ENCODE measurements at places on chromosomes 5 and 9.

DNA sequence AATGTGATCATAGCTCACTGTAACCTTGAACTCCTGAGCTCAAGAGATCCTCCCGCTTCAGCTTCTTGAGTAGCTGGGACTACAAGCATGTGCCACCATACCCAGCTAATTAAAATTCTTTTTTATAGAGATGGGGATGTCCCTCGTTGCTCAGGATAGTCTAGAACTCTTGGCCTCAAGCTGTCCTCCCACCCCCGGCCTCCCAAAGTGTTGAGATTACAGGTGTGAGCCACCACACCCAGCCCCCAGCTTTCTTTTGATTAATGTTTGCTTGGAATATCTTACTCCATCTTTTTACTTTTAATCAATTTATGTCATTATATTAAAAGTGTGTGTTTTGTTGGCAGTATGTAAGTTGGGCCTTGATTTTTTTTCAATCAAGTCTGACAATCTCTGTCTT lies 59.4 kb upstream of the EXOC3 start:
- no peak for DNase-seq

GRCh38 chr9:77011973-77012821 lies 7.3 kb upstream of the FOXB2 start:
- DNase-seq: peak; percentile 85

GRCh38 chr9:72440378-72440777 lies 75.4 kb upstream of the ZFAND5 start:
- no peak for DNase-seq

DNA sequence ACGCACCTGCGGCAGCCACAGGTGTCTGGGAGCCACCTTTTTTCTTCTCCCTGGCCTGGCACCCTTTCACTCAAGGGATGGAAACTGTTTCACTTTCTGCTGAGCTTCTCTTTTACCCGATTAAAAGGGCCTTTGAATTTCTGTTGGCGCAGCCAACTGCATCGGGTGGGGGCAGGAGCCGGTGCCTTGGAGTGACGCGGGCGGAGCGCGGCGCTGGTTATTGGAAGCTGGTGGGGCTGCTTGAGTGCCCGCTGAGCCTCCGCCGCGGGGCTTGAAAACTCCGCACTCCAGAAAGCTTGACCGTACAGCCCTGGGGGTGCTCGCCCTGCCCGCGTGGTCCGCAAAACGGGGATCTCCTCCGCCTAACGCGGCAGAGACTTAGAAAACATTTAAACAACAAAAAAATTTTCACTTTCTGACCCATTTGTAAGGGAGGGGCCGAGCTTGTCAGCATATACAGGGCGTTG lies 52.0 kb upstream of the TJP2 start:
- DNase-seq: no peak

DNA sequence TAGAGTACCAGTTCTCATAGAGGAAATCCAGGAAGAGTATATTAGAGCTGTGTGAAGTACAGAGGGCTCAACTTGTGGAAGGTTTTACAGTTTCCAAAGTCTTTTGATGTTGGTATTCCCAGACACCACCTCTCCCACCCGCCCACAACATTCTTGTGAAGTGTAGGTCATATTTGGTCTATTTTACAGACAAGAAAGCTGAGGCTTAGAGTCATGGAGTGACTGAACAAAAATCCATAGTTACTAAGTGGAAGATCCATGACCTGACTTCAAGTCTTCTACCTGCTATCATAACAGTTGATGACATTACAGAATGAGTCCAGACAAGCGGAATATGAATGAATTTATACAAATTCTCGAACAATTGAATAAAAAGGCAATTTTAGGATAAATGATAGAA lies 187.1 kb upstream of the RPS23 start:
- no peak for DNase-seq

DNA sequence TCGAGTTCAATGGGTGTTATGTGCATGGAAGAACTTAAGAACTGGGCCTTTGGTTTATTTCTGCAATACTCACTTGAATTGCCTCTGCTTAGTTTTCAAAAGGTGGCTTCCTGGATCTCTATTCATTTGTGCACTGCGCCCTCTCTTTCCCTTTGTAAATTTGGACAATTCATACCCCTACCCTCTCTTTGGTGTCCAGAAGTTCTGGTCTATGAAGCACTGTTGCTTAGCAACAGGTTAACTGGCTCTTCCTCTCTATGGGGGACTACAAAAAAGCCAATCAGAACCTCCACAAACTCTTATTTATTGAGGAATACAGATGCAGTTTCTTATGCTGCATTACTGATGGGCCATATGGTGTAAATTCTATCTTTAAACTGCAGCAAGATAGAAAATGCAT lies 13.5 kb upstream of the FAM120A start:
- DNase-seq: no peak

GRCh38 chr9:116333254-116333653 lies 179.7 kb downstream of the PAPPA start:
- no peak for DNase-seq

- no peak for DNase-seq
These were observed 27.9 kb downstream of the TTC1 start for GRCh38 chr5:160036884-160037283.

DNA sequence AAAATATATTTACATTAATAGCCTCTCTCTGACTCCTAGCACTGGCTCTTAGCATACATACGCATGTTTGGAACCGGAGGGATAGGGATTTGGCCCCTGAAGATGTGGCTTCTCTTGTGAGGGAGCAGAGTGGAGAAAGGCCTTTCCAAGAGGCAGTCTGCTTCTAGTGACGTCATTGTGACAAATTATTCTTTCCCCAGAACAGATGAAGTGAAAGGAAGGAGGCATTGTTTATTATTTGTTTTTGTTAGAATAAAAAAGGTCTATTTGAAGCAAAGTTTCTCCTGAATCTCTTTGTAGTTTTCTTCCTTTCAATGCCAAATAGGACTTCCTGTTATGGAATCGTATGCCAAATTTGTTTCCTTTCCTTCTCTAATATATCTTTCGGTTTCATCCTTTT lies 361.6 kb downstream of the ICE1 start:
- no peak for DNase-seq
